GM12864 (cell line): ENCODE measurements at places on chromosomes 6 and 20.

- no peak for DNase-seq
Measured at GRCh38 chr6:106134087-106134770, 48.1 kb downstream of the PRDM1 start.

DNA sequence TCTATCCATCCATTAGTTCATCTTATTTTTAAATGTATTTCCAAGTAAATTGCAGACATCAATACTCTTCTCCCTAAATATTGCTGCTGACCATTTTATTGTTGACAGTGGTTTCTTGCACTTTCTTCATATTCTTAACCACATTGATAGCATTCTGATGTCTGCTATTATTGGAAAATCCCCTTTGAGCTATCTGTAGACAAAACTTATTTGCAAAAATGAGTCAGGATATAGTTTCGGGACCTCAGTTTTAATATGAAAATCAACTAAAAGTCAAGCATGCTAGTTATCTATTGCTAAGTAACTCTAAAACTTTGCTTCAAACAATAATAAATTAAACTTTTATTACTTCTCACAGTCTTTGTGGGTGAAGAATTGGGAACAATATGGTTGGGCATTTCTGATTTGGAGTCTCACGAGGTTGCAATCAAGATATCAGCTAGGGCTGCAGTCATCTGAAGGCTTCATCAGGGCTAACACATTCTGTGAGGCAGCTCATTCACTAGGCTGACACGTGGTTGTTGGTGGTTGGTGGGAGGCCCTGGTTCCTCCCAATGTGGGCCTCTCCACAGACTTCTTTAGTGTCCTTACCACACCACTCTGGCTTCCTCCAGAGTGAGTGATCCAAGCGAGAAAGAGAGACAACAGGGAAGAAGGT lies 32.7 kb downstream of the CD109 start:
- DNase-seq: no peak

- DNase-seq: peak; percentile 63
Measured at GRCh38 chr6:97669191-97670031, 386.4 kb upstream of the MMS22L start.

- DNase-seq: no peak
Measured at GRCh38 chr6:159074120-159074684, 29.4 kb upstream of the TAGAP start.

GRCh38 chr20:2315440-2315778 lies 19.6 kb downstream of the TGM3 start:
- DNase-seq: no peak

GRCh38 chr6:162688751-162689345 lies 38.7 kb downstream of the PRKN start:
- no peak for DNase-seq

DNA sequence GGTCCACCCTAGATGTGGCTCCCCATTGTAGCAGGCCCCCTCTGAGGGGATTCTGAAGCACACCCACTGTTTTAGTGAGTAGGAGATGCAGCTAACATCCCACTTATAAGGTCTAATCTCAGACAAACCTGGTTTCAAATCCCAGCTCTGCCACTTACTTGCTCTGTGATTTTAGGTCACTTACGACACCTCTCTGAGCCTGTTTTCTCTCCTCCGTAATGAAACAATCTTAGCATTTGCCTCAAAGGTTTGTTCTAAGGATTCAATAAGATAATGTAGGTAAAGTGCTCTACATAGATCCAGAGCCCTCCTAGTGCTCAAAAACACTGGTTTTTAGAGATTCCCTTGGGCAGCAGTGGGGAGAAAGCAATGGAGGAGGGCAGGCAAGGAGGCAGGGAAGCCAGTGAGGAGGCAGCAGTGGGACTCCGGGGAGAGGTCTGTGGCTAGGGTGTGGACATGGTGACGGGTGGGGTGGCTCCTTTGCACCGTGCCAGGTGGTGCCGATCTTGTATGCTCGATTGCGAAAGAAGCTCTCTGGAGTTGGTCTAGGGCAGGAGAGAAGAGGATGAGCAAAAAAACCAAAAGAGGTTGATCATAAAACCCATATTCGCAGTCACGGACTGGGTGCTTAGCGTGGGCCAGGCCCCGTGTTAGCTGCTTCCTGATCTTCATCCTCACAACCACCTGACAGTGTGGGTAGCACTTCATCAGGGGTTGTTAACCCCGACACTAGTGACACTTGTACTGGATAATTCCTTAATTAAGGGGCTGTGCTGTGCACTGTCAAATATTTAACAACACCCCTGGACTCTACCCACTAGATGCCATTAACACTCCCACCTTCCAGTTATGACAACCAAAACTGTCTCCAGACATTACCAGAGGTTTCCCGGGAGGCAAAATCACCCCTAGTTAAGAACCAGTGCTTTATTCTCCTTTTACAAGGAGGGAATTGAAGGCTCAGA lies 16.8 kb upstream of the PTGIS start:
- no peak for DNase-seq

- DNase-seq: no peak
Measured at GRCh38 chr20:34047917-34048316, 54.2 kb downstream of the RALY start.

DNA sequence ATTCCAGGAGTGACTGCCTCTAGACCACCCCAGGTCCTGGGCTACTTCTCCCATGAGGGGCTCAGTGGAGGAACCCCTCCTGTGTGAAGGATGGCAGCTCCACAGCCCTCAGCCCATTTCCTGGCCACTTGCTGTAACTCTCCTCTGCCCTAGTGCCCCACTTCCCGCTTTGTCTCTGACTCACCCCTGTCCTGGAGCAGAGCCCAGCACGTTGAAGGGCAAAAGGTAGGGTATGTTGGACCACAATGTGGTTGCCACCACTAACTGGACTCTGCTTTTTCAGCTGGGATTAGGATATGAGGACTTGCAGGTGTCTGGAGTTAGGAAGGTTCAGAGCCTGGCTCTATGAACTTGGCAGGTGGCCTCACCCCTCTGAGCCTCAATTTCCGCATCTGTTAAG lies 2.4 kb downstream of the MYBL2 start:
- no peak for DNase-seq

DNA sequence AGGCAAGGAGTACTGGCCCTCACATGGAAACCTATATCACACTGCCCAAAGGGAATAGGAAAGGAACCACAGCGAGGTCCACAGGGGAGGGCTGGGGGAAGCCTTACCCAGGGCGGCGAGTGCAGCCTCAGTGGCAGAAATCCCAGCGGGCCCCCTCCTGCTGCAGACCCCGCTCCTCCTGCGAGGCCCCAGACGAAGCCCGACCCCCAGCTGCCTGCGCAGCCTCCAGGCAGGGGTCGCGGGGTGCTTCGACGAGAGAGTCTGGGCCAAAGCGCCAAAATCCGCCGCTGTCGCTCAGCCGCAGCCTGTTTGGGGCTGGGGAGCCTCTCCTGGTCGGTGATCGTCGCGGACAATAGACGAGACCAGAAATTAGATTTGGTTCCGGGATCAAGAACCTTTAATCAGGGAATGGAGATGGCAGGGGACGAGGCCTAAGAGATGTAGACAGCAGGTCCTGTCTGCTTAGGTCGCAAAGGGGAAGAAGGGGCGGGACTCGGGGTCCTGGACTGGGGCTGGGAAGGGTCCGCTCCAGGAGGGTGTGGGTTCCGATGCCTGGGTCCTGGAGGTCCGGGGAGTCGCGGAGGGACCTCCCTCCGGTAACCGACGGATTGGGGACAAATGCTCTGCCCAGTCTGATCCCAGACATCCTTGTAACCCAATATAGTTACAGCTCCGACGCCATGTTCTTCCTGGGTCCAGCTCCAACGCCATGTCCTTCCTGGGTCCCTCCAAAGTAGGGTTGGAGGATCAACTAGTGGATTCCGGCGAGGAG lies 36.4 kb upstream of the HLA-E start:
- DNase-seq: no peak

DNA sequence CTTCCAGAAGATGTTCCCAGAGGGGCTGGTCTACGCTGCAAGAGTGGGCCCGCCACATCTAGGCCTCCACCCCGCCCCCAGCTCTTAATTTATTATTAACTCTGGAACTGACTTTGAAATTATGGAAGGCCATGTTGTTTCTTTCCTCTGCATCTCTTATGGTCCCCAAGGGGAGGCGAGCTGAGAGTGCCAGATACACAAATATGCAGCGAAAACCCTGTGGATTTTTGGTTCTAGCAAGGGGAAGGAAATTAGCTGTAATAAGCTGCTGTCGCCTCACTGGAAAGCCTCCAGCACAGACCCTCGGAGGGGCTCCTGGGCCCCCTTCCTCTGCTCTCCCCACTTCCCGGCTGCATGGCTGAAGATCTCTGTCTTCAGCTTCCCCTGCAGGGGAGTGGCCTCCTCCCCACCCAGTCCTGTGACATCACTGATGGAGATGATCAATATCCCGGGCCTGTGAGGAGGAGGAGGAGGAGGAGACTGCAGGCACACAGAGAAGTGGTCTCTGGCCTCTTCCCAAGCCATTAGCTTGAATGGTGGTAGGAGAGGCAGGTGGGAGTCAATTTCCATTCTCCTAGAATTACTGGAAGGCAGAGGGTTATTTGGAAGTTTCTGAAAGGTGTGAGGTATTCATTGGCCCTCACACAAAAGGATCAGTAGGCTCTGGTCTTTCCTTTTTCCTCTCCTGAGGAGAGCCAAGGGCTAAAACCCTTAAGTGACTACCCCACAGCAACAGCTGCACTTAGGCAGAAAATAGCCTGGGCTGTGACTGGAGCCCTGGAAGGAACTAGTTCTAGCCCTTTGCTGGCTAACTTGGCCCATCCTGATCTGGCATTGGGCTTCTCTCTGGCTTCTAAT lies 39.7 kb upstream of the CCDC167 start:
- DNase-seq: no peak

DNA sequence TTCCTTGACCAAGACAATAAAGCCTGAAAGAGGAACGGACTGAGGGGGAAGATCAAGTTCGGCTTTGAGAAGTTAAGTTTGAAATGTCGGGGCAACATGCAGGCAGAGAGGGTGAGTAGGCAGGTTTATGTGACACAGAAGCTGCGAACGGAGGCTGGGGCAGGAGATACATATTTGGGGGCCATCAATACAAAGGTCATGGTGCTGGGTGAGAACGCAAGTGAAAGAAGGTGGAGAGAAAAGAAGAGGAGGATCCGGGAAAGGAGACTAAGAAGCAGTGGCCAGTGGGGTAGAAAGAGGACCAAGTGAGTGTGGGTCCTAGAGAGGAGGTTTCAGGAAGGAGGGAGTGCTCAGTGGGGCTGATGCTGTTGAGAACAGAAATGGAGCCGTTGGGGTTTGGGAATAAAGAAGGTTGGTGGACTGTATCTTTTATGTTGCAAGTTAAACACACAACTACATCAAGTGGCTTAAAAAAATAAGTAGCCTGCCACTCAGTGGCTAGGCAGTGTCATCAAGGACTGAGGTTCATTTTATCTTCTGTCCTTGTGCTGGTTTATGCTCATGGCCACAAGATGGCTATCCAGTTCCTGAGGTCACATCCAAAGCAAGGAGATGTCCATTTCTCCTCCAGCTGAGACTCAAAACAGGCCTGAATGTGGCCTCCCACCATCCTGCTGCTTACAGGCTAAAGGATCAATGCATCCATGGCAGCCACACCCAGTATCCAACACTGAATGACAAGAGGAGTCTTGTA lies 1.7 kb upstream of the BLCAP start:
- DNase-seq: no peak

- DNase-seq: no peak
Measured at GRCh38 chr20:33821270-33821836, 10.2 kb downstream of the CHMP4B start.
